OCI-LY7 (cell line): ENCODE measurements at places on chromosomes 6 and 20. TPM values are rescaled to one million over a fixed set of nuclear protein-coding genes. Genes with fewer than 3 reads are reported as not detected.

FGD2 gene
- 45.7 and 48.6 TPM in 2 replicates for total RNA-seq

ZNF165 gene
- total RNA-seq: 3.1 and 3.2 TPM in 2 replicates

DNA sequence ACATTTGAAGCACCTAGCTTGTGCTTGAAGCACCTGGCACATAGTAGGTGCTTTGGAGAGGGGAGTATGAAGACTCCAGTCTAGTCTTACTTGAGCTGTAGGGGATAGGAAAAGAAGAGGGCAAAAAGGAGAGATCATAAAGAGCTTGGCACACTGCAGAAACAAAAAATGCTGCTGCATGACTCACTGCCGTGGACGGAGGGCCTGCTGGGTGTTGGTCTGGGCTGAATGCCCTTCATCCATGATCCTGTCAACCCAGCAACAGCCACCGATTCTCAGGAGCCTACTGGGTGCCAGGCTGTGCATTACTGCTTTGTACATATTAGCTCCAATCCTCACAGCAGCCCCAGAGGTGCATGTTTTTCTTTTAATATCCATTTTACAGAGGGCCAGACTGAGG is 6.0 kb downstream of the PDYN start:
- DNase-seq: no peak

DNA sequence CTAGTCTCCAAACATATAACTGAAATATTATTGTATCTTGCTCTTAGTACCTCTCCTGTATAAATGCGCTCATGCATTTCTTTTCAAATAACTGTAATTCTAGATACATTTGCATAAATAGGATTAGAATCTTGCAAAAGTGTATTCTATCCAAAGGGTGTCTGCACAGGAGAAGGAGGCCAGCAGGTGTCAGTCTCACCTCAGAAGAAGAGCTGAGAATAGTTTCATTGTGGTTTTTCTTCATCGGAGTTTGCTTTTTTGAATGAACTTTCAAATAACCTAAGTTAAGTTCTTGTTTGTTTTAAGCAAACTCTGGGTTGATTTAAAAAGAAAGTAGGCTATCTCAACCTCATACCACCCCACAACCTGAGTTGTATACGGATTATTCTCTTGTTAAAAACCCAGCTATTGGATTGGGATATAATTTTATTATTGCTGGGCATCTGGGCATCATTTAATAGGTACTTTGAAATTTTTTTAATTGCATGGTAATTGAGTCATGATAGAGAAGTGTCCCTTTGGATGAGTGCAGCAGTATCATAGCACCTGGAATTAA is 125.0 kb upstream of the MLIP start:
- peak; percentile 9 for DNase-seq

- peak; percentile 6 for DNase-seq
Measured at GRCh38 chr6:27237089-27237803, 10.3 kb upstream of the PRSS16 start.

GRCh38 chr6:135440087-135440792 is 57.3 kb downstream of the AHI1 start:
- peak; percentile 13 for DNase-seq

DNA sequence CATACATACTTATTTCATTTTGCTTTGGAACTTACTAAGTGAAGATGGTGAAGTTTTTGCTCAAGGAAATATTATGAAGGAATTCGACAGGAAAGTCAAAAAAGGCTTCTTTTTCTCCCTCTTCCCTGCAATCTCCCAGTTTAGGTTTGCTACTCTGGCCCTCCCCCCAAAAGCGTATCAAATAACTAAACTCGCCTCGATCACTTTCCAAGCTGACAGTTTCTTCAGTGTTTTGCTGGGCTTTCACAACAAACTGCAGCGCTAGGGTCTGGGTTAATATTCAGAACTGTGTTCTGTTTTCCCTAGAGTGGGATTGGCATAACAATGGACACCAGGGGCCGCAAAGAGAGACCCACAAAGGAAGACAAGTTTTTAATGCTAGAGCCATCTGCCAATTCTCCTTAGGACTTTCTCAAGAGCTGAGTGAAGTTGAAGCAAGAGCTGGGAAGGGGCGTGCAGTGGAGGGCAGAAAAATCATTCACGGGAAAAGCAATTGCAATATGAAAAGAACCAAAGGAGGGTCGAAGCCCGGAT is 57.8 kb downstream of the ATP9A start:
- no peak for DNase-seq

DNA sequence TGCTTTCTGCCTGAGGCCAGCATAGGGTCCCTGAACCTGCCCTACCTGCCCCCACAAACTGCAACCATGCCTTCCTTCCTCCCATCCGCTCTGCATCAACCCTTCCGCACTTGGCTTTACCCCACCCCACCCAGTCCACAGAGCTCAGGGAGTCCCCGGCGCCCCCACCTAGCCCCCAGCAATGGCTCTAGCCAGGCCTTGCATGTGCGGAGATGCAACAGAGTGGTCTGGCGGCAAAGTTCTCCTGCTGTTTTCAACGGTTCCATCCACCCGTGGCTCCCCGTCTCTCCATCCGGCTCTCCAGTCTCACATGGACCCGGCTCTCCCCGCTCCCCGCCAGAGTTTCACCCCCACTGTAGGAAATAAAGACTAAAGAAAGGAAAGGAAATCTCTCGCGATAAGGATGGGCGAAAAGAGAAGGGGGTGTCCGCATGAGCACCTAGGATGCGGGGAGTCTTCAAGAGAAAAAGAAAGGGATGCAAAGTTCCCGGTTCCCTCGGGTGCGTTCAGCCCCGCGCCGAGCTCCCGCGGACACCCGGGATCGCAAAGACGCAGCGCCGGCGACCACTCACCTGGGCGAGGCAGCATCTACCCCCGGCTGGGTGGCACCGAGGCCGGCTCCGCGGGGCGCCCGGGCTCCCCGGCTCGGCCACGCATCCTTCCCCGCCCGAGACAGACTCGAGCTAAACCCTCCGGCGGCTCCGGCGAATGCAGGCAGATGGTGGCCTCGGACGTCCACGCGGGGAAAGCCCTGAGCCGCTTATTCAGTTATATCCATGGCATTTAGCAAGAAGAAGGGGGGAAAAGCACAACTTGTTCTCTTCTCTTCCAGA is 579 bp downstream of the LRFN2 start:
- no peak for DNase-seq

GRCh38 chr6:46850792-46851191 is 57.6 kb downstream of the MEP1A start:
- DNase-seq: no peak
